CD4-positive, alpha-beta T cell treated with Interleukin-1 beta for 1 hour (primary cell): ENCODE measurements at places on chromosomes 3 and 15.

DNA sequence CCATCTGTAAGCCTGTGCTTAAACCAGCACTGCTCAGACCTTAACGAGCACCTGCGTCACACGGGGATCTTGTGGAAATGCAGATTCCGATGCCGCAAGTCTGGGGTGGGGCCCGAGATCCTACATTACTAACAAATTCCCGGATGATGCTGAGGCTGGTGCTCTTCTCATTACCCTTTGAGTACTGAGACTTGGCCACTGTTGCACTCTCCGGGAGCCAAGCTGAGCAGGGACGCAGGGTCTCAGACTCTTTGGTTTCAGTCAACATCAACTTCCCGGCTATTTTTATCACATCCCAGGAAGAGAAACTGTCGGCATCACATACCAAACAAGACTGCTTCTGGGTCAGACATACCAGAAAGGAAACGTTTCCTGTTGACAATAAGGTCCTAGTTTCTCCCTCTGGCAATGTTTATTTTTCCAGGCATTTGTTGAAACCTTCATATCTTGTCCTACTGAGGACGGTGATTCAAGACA lies 276.6 kb downstream of the SHQ1 start:
- no peak for DNase-seq

DNA sequence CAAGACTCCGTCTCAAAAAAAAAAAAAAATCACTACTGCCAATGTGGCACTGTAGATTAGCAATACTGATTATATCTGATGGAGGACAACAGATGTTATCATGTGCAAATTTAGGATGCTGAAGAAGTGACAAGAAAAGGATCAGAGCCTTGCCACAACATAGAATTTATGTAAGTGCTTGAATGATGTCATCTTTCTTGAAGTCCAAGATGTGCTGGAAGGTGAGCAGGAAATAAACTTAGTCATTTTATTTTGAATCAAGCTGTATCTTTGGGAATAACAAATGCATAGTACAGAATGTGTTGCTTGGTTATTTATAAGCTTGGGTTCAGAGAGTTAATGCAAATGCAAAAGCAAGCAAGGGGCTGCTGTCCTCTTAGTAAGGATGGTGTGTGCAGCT lies 47.1 kb downstream of the IL12A start:
- DNase-seq: no peak

GRCh38 chr3:9400616-9401015 lies 3.2 kb downstream of the SETD5 start:
- no peak for DNase-seq

GRCh38 chr3:122245513-122246174 lies 62.2 kb downstream of the CASR start:
- DNase-seq: peak; percentile 16

- no peak for DNase-seq
Observed at GRCh38 chr3:13669457-13669856, 120.5 kb downstream of the FBLN2 start.
